ENCODE measurements at places on chromosomes 6 and 20.

DNA sequence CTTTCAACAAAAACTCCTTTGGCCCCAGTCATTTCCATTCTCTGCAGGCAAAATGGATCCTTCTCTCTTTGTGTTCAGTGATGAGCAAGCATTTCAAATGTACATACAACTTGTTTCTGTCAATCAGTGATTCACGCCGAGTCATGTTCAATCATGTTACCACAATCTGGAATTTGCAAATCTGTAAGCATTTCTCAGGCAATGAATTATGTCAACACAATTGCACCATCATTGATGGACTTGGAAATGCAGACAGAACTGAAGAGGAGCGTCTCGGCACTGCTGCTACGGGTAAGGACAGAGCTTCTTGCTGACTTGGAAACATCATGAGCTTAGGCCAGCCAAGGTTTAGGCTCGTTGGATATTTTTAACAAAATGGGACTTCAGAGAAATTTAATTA lies 132.8 kb upstream of the AGPAT4 start:
- peak; percentile 99 for DNase-seq

DNA sequence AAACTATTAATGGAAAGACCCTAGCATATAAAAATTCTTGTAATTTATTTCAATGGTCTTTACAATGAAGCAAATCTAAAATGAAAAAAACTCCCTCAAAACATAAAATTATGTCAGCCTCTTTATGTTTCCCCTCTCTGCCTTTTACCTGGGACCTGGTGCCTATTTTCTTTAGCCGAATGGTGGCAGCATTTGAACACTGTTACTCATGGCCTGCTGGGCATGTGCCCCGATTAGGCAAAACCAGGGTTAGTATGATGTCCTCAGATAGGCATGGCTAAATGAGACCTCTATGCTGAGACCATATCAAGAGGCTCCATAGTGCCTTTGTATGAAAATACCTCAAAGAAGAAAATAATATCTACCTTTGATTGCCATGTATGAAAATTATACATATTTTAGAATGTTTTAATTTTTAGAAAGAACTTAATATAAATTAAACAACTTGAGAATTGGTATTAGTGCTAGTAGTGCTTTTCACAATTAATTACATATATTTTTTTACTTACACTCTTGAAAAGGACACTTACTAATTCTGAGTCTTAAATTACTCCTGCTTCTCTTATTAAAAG lies 22.5 kb upstream of the C6orf58 start:
- peak; percentile 74 for DNase-seq

DNA sequence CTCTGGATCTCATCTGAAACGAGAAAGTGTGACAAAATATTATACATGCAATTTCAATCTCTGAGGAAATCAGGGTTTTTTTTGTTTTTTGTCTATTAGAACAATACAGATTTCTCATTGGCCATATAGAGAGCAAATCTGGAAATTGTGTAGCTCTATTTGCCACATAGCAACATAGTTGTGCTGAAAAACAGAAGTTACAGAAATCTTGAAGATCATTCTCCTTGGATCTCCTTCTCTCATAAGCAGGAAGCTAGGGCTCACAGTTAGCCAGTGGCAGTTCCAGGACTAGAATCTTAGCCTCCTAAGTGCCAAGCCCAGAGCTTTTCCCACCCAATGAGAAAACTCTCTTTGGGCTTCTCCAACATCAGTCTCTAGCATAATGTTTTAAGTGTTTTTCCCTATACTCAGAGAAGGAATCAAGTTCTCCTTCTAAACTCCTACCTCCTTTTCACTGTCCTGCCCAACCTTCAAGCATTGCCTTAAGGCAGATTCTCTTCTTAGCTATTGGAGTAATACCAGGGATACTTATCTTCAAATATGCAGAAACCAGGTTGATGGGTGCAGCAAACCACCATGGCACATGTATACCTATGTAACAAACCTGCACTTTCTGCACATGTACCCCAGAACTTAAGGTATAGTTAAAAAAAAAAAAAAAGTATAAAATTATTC lies 211.6 kb downstream of the ALDH8A1 start:
- no peak for DNase-seq

GRCh38 chr6:67736816-67737215 lies 898.3 kb upstream of the ADGRB3 start:
- no peak for DNase-seq

- DNase-seq: no peak
Observed at GRCh38 chr20:34256629-34257124, 15.5 kb downstream of the ASIP start.

DNA sequence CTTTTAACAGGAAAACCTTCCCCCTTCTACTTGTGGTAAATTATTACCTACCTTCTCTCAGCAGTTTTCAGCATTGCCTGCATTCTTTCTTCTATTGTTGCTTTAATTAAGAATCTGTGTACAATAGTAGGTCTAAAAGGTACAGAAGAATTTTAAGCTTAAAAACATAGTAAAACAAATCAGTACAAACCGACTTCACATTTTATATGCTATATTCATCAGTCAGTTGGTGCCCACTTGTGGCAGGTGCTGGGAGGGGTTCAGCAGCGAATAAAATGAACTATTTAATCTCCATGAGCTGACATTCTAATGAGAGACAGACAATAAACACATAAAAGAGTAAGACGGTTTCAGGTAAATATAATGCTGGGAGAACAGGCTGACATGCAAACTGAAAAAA lies 73.4 kb upstream of the FBXO30 start:
- DNase-seq: peak; percentile 22

GRCh38 chr6:165732696-165733488 lies 69.9 kb upstream of the PDE10A start:
- DNase-seq: no peak

DNA sequence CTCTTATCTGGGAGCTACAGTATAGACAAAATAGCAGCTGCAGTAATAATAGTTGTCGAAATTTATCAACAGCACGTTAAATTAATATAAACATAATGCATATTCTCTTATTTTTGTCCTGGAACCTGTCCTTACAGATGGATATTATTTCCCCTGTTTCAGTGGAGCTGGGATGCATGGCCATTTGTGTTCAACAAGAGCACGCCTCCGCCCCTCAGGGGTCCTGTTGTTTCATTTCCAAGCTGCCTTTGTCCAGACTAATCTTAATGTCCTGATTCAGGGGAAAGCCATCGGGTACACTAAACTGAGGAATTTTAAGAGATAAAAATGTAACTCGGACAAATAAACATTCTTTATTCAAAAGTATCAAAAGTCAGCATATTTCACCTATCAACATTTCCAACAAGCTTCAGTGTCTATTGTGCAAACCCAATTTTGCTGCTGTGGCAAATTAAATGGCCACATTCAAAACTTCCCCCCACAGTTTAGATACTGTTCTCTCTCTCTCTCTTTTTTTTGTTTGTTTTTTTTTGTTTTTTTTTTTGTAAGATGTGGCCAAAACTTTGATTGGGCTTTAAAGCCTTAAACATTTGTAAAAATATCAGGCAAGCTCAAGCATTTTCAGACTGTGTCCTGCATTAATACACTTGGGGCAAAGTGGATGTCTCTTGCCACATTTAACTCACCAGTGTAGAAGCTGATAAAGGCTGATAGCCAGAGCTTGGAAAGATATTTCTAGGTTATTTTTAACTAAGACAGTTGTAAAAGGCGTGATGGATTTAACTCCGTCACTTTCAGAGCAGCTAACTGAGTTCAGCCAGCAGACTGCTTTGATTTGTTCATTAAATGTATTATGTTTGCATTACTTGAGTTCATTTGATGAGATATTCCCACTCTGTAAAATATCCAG lies 112.5 kb upstream of the QKI start:
- DNase-seq: no peak

- DNase-seq: no peak
Observed at GRCh38 chr6:64006246-64006645, 370.6 kb downstream of the PHF3 start.

DNA sequence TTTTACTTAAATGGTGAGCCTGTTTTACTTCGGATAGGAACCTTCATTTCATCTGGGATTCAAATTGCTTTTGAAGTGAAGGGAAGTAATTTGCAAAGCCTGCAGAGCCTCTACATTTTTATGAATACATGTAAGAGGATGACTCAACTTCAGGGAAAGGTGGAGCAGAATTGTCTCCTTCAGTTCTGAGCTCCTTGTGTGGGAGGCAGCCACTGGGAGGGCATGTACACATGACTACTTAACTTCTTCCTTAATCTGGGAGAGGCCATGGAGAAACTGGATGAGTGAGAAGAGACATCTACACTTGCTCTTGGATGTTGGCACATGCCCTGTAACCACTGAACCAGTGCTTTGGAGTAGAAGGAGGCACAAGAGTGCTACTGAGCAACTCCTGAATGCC lies 145.1 kb upstream of the NRSN1 start:
- DNase-seq: peak; percentile 61

- DNase-seq: peak; percentile 60
Observed at GRCh38 chr6:53728570-53729194, 63.1 kb upstream of the KLHL31 start.

- peak; percentile 75 for DNase-seq
Observed at GRCh38 chr20:34110745-34111641, 1.1 kb downstream of the EIF2S2 start.

- DNase-seq: no peak
Observed at GRCh38 chr6:150456902-150457643, 88.3 kb downstream of the IYD start.

GRCh38 chr6:48889429-48889828 lies 573.6 kb downstream of the MMUT start:
- peak; percentile 18 for DNase-seq

DNA sequence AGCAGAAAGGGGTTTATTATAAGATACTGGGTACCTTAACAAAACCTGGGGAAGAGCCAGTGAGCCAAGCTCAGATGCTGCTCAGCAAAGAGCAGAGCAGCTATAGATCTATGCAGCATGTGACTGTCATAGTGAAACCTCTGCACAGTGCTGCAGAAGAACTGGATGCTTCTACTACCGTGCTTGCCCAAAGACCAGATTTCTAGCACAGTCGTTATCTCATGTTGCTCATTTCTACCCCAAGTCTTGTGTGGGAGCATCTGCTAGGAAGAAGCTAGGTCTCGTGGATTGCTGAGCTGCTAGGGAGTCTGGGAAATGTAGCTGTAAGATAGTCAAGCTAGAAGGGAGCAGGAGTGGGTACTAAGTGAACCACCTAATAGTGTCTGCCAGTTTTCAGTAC lies 31.7 kb upstream of the GNRH2 start:
- DNase-seq: no peak

DNA sequence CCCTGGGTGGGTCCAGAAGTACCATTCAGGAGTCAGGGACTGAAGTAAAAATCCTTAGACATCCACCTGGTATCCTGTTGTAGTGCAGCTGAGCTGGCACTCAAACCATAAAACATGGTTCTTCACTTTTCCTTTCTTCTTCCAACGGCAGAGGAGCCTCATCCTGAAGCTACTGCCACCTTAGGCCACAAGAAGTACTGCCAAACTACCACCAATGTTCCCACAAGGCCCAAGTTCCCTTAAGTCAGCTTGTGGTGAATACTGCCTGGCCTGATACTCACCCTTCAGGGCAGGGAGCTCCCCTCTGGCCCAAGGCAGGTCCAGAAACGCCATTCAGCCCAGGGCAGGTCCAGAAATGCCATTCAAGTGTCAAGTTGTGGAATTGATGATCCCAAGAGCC lies 1053.4 kb upstream of the CITED2 start:
- DNase-seq: no peak

- DNase-seq: no peak
Observed at GRCh38 chr20:60101201-60101890, 143.1 kb downstream of the CDH26 start.

- no peak for DNase-seq
Observed at GRCh38 chr6:15761045-15761502, 98.2 kb upstream of the DTNBP1 start.

All from epithelial cell of esophagus (primary cell).